ENCODE measurements at places on chromosomes 6 and 20.

- DNase-seq: no peak
These were observed 845.9 kb downstream of the EYS start for GRCh38 chr6:64861039-64861651.

DNA sequence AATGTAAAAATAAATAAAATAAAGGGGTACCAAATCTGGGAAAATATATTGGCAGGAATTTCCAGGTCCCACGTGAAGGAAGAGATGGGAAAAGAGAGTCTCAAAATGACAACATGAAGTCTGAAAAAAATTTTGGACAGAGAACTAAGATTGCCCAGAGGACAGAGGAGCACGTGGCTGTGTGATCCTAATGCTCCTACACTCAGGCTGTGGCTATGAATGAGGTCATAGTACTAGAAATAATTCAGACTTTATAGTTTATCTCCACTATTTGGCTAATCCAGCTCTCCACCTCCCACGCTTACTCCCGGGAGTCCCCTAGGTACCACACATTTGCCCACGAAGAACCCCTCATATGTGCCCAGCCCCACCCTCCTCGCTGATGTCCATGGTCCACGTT lies 42.8 kb upstream of the STMND1 start:
- DNase-seq: no peak

DNA sequence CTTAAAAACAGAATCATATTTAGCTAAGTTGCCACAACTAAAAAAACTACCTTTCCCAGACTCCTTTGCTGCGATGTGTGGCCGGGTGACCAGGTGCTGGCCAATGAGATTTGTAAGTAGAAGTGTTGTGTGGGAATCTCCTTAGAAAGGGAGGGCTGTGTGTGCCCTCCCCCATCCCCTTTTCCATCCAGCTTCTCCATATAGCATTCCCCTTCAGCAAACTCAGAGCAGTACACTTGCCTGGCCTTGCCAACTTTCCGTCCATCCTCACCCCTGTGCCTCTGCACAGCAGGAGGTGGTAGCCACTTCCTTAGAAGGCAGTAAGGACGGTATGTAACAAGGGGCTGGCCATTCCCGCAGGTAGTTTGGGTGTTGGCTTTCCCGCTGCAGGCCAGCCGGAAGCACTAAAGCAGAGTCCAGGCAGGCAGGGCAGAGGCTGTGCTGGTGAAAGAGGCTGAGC lies 22.3 kb upstream of the KCNK16 start:
- no peak for DNase-seq

DNA sequence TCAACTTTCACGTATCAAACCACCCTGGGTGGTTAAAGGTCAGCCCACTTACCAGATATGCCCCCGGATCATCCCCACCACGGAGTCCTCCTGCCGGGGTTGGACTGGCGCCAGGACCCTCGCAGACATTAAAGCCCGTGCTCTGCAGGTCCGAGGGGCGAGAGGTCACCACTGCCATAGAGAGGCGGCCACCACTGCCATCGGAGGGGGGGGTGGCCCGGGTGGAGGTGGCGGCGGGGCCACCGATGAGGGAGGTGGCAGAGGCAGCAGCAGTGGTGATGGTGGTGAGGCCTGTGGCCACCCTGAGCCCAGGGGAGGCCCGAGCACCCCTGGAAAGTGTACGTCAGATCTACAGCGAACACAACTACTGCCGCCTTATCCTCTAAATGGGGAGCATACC lies 76.3 kb downstream of the ASXL1 start:
- no peak for DNase-seq

DNA sequence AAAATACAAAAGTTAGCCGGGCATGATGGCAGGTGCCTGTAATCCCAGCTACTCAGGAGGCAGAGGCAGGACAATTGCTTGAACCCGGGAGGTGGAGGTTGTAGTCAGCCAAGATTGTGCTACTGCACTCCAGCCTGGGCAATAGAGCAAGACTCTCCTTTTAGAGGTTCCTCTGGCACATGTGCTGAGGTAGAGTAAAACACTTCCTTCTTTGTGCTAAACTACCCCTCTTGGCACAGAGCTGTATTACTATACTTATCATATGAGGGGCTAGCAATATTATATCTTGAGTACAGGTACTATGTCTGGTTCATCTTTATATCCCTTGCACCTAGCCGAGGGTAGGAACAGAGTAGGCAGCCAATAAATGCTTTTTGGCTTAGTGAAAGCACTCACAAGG lies 40.2 kb upstream of the SAMHD1 start:
- no peak for DNase-seq

DNA sequence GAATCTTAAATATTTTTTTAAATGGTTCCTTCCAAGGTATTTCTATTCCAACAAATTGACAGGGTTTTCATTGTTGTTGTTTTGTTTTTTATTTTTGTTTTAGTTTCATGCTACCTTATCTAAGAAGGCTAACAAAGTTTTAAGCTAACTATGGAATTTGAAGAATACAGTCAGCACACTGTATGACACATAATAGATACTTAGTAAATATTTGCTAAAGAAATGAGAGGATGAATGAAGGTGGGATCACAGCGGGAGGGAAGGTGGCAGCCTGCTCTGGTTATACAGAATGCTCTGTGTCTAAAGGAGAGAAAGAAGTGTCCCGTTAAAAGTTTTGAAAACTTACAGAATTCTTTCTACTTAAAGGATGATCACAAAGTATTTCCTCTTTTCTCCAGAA lies 43.7 kb upstream of the DST start:
- DNase-seq: no peak

DNA sequence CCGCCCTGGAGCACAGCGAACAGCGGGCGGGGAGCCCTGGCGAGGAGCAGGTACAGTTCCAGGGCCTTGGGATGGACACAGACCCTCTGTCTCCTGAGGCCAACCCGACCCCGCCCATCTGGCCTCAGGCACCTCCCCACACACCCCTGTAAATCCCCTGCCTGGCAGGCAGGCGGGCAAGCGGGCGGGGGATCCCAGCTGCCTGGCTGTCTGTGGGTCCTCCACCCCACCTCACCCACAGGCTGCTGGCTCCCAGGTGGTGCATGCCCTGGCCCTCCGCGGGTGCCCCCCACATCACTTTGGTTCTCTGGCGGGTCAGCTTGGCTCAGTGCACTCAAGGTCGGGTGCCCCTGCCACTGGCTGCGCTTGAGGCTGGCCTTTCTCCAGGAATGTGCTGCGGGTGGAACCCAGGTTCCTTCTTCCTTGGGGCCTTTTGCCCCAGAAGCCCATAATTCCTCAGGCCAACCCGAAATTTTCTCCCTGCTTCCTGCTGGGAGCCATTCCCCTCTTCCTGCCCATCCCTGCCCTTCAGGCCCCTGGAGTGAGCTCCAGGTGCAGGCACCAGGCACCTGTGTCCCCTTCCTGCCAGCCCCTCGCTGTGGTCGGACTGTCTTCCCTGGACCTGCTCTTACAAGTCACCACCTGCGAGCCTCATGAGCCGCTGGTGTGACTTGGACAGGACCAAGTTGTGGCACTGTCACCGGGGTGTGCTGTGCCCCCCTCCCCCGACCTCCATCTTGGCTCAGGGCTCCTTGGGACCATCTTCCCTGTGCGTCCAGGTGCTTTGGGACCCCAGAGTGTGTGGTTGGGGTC lies 5.3 kb upstream of the TNFRSF6B start:
- DNase-seq: no peak

- DNase-seq: no peak
These were observed 89.8 kb downstream of the IYD start for GRCh38 chr6:150458579-150458978.

DNA sequence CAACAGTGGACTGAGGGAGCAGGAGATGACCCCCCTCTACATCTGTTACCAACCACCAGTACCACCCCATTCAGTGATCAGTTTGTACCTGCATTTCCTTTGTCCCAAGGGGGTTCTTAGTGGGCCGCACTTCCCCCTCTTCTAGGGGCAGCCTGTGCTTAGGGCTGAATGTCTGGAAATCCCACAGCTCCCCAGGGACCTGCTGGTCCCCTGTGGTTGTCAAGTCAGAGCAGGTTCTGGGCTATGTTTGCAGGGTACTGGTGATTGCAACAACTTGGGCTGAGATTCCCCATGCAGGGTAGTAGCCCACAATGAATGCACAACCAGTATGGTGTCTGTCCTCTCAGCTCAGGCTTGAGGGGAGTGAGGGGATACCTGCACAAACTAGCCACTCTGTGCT lies 39.7 kb upstream of the COL10A1 start:
- no peak for DNase-seq

GRCh38 chr20:56974499-56975250 lies 291.8 kb downstream of the BMP7 start:
- no peak for DNase-seq

- DNase-seq: no peak
These were observed 1.4 kb downstream of the BMP6 start for GRCh38 chr6:7727086-7727945.

DNA sequence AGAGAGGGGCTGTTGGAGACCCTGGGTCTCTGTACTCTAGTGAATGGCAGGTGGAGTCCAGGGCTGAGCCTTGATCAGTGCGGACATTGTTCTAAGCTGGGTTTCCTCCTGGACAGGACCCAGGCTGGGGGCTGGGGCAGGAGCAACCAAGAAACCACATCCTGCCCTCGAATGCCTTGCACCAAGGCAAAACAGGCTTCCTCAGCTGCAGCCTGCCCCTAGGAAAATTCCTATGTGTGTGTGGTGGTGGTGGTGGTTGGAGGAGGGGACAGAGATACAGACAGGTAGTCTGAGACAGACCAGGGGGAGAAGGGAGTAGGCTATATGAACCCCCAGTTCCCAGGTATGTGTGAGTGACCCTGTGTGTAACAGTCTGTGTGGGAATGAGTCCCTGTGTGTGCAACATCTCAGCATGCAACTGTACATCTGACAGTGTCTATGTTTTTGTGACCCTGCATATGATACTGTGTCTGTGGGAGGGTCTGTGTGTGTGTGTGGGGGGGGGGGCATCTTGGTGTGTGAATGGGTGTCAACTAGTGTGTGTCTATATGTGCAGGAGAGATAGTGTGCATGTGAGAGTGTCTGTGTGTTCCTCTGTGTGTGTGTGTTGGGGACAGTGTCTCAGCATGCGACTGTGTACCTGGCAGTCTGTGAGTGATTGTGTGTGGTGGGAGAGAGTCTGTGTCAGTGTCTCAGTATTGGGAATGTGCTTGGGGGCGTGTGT lies 3.0 kb downstream of the GLP1R start:
- no peak for DNase-seq

GRCh38 chr6:141464896-141465295 lies 667.8 kb upstream of the GJE1 start:
- DNase-seq: no peak

DNA sequence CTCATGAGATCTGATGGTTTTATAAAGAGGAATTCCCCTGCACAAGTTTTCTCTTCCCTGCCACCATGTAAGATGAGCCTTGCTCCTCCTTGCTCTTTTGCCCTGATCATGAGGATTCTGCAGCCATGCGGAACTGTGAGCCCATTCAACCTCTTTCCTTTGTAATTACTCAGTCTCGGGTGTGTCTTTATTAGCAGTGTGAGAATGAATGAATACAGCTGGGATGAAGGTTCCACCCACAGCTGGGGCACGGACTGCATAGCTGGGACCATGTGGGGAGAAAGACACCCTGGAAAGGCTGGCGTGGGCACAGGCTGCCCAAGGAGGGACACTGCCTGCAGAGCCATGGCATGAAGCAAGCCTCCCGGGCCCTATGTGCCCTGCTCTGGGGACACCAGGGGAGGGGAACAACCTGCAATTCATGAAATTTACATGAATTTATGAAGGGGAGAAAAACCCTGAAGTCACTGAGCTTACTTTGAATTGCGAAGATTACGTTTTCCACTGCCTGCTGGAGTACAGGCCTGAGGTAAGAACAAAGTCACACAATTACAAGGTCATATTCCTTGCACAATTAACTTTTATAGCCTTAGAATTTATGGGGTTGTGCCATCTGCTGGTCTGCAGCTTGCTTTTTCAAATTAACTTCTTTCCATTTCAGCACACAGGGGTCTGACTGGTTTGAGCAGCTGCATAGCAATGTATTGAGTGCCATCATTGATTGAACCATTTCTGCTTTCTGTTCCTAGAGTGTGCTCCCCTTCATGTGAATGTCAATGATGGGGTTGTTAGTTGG lies 46.2 kb downstream of the SLC22A1 start:
- DNase-seq: no peak

DNA sequence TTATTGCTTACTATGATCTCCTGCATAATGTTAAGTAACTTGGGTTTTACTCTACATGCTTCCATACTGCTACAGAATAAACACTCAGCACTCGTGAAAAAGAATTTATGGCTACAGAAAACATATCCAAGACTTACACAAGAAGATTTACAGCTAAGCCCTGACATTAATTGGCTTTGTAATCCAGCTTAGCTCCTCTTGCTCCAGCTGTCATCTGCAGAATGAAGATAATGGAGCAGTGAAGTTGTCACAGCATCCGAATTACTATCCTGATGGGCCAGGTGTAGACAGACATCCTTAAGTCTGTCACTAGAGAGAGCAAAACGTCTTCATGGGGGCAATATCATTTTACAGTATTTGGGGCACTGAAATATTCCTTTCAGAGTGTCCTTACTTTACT lies 155.3 kb downstream of the PRKN start:
- no peak for DNase-seq

DNA sequence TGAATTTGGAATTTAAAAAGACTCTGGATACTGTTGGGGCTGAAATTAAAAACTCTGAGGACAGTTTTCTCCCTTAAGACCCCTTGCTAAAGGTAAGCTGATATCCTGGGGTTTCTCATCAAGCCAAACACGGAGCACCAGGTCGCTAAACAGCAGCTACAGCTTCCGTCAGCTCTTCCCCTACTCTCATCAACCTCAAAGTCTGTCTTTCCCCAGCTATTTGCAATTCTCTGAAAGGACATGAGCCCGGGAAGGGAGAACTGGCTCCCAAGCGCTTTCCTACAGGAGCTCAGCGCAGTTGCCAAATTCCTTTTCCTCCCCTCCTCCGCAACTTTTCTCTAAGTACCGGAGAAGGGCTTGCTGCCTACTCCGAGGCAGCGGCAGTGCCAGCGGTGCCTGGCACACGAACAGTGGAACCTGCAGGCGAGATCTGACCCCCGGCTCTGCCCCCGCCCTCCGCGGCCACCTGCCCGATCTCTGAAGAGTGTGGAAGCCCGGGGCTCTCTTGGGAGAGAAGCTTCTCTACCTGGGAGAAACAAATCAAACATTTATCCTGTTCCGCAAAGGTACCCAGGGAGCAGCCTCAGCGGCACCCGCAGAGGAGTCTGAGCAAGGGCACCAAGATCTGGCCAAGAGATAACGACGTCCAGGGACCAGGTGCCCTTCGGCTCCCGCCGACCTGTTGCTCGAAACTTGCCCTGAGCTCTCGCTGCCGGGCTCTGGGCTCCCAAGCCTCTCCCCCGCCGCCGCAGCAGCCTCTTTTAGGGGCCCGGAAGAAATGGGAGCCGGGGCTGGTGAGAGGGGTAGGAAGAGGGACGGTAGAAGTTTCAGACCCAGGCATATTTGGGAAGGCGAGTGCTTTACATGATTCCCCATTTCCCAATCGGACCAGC lies 2.2 kb downstream of the CBLN4 start:
- no peak for DNase-seq

All from stimulated activated CD4-positive, alpha-beta T cell treated with anti-CD3 and anti-CD28 coated beads, Interleukin-4, amount 100 ng/mL, for 24 hours (primary cell).